ENCODE measurements at places on chromosomes 13 and 19.

DNA sequence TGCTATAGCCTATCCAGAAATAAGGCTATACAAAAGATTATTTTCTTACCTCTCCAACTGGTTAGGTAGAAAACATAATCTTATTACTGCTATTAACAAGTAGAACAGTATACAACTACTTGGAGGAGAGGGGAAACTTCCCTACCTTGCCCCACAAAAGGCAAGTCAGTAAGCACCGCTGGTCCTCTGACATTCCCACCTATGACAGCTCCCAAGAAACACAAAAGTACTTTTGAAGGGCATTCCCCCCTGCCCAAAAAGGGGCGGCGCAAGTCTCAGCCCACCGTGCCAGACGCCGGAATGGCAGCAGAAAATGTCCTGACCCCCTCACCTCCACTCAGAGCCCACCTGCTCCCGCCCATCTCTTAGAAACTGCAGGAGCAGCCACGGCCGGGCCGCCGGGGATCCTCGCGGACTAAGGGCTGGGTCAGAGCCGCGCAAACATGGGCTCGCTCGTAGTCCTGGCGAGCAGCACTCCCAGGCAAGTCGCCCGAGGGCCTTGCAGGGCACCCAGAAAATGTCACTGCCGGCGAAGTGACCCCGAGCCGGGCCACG lies 437 bp downstream of the SUCLA2 start:
- no peak for DNase-seq

- DNase-seq = no peak
Measured at GRCh38 chr13:91576590-91576989, 178.2 kb downstream of the GPC5 start.

- DNase-seq = peak; percentile 83
Measured at GRCh38 chr19:47790398-47790814, 11.9 kb downstream of the SELENOW start.

DNA sequence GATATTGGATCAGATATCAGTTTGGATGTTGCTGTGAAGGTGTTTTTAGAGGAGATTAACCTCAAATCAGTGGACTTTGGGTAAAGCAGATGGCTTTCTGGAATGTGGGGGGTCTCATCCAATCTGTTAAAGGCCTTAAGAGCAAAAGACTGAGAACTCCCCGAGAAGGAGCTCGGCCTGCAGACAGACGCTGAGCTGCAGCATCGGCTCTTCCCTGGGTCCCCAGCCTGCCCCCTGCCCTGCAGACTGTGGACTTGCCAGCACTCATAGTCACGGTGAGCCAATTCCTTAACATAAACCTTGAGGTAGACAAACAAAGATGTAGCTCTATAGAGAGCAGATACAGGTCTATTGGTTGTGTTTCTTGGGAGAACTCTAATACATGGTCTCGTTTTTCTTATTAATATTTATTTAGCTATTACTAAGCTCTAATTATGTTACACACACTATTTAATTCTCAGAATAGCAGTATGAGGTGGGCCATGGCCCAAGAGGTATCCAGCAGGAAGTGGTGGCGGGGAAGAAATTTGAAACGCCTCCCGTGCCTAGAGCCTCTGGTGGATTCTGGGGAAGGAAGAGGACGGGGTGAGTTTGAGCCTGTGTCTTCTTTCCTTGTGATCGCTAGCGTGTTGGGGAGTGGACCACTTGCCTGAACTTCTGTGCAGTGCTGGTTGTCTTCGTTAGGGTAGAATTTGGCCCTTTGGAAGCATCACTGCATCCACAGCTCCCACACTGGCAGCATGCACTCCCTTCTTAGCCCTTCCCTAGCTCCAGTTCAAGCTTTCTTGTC lies 305.3 kb downstream of the TEX29 start:
- DNase-seq = no peak

GRCh38 chr13:44834404-44834803 lies 154.9 kb downstream of the NUFIP1 start:
- DNase-seq = no peak

DNA sequence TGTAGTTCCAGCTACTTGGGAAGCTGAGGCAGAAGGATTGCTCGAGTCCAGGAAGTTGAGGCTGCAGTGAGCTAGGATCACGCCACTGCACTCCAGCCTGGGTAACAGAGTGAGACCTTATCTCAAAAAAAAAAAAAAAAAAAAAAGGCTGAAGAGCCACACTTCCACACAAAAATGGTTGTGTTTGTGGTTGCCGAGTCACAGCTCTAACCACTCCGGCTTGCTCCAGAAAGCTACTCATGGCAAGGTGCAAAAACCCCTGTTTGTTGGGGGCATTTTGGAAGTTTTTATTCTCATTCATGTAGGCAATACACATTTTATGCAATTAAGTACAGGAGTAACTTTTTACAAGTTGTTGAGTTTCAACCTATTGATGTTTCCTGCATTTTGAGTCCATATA lies 93.5 kb downstream of the INSR start:
- no peak for DNase-seq

GRCh38 chr19:7729211-7729610 lies 2.7 kb downstream of the CLEC4G start:
- no peak for DNase-seq

DNA sequence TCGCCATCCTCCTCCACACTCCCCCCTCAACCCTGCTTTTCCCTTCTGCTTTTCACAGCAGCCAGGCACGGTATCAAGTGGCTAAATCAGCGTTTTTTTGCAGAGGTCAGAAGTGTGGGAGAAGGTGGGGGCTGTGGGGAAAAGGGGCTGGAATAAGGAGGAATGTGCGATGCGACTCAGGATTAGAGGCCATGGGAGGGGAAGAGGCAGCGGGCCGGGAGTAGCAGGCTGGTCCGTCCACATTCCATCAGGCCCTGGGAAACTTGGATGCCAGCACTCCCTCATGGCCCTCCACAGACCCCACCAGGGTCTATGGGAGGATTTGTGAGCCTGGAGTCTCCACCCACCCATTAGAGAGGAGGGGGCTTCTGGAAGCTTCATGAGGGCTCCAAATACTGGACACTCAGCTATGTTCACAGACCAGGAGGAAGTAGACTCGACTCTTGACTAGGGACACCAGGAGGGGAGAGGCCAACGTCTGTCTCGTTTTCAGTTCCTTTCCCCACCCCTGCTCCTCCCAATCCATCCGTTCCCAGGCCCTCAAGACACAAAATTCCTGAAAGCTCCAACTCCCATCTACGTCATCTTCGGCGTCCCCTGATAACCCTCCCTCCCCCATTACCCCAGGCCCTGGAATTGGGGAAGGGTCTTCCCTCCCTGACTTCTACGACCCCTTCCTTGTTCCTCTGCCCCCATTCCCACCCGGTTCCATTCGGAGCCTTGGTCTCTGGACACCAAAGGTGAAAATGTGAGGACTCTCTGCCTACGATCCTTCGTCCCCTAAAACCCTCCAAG lies 3.3 kb upstream of the KCNC3 start:
- DNase-seq = no peak
